Activated B cell treated with CpG ODN at 0.5 μM for 24 hours (primary cell): ENCODE measurements at places on chromosomes 1 and 21.

DNA sequence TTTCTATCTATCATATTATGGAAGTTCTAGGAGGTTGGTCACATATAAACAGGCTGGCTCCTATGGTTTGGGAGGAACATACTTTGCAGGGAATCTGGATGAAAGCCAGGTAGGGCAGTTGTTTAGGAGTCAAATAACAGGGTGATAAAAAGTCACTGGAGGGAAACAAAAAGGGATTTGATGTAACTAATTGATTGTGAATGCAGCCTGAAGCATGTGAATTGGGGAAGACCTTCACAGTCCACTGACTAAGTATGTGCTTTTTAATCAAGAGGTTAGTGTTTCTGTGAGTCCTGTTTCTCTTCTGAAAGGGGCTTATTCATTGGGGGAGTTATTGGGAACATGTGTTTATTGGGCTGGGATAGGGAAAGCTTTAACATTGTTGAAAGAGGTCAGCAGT lies 41.3 kb downstream of the HMCN1 start:
- no peak for DNase-seq

DNA sequence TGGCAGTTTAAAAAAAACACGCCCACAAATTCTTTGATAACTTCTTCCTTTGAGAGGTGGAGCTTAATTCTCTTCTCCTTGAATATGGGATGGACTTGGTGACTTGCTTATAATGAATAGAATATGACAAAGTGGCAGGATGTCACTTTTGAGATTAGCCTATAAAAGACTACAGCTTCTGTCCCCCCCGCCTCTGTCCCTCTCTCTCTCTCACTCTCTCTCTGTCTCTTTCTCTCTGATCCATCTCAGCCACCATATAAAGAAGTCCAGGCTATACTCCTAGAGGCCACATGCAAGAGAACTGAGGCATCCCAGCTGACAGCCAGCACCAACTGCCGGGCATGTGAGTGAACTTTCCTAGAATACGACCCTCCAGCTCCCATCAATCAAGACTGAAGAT lies 7.7 kb upstream of the DMBX1 start:
- no peak for DNase-seq

- no peak for DNase-seq
Observed at GRCh38 chr1:172270605-172271004, 149.9 kb upstream of the C1orf105 start.

DNA sequence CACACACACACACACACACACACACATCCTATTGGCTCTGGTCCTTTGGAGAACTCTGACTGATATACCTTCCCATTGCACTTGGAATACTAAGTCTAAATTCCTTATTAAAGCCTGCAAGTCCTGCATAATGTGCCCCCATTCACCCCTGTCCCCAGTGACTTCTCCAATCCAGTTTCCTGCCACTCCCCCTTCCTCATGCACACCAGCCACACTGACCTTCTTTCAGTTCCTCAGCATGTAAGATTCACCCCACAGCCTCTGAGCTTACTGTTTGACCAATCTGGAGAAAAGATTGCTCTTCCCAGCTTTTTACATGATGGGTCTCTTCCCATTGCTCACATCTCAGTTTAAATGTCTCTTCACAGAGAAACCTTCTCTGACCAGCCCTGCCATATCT lies 146.6 kb downstream of the TBX15 start:
- no peak for DNase-seq

- DNase-seq = no peak
Observed at GRCh38 chr1:147833231-147833860, 69.2 kb upstream of the GJA8 start.

- no peak for DNase-seq
Observed at GRCh38 chr1:168396940-168397684, 116.4 kb downstream of the TBX19 start.

DNA sequence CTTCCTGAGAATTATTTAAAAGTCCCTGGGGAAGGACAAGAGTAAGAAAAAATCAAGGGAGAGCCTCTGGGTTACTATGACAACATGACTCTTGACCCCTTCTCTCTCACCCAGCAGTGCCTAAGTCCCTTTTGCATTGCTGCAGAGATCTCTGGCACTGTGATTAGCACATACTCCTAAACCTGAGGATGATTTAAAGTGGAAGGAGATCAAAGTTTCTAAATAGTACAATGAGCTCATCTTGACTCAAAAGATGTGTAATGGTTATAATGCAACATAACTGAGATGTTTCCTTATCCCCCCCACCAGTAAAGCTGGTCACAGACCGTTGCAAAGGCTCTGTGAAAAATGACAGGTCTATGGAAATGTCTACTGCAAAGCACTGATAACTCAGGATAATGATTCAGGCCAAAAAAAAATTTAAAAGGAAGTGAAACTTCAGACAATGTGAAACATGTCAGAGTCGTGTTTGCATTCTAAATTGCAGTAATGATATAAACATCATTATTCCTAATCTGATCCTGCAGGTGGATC lies 519.2 kb downstream of the KIF26B start:
- DNase-seq = no peak

GRCh38 chr1:201500670-201501120 lies 6.2 kb downstream of the CSRP1 start:
- DNase-seq = no peak

DNA sequence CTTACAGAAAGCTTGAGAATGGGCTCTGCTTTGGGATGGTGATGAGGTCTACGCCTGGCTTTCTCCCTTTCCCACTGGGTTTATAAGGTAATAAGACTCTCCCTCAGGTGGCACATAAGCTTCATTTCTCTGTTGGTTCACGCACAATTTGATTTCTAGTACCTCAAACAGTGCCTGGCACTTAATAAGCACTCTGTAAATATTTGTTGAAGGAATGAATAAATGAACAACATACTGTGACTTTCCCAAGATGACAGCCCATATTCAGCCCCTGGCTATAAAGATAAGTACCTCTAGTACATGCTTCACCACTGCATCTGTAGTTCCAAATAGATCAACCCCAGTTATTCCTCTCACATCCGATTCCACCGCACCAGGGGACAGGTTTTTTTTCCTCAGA lies 17.8 kb downstream of the COPA start:
- no peak for DNase-seq

DNA sequence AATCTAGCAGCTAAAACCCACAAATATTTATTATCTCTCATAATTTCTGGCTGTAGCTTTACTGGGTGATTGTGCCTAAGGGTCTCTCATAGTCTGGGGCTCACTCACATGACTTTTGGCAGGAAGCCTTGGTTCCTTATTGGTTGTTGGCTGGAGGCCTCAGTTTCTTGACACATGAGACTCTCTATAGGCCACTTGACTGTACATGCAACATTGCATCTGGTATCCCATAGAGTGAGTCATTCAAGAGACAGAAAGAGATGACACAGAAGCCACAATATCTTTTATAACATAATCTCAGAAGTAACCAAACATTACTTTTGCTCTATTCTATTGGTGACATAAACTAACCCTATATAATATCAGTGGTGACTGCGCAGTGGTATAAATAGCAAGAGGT lies 128.5 kb upstream of the HNRNPU start:
- DNase-seq = no peak

DNA sequence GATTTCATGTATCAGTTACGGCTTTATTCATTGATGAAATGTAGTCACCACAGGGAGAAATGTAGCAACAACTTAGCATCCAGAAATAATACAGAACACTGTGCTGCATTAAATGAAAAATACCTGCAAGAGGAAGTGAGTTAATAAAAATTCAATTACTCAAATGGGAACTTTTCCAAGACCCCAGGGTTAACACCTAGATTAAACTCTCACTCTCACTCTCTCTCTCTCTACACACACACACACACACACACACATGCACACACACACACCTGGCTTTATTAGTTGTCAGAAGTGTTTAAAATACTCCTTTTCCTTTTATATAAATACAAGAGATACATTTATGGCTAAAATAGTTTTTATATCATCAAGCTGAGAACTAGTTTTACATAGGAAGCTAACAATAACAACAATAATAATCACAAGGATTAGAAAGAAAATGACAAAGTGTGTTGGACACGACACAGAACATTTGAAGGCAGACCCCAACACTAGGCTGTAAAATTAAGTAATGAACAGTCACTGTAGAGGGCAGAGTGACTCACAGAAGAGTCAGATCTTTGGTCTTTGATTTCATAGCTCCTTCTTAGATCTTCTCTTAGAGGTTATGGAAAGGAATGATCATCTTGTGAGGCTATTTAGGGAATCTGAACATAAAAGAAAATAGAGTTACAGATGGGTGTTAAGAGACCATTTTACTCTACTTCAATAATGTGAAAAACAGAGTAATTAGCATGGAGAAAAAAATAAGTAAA lies 1266.0 kb upstream of the ADGRL2 start:
- DNase-seq = no peak

DNA sequence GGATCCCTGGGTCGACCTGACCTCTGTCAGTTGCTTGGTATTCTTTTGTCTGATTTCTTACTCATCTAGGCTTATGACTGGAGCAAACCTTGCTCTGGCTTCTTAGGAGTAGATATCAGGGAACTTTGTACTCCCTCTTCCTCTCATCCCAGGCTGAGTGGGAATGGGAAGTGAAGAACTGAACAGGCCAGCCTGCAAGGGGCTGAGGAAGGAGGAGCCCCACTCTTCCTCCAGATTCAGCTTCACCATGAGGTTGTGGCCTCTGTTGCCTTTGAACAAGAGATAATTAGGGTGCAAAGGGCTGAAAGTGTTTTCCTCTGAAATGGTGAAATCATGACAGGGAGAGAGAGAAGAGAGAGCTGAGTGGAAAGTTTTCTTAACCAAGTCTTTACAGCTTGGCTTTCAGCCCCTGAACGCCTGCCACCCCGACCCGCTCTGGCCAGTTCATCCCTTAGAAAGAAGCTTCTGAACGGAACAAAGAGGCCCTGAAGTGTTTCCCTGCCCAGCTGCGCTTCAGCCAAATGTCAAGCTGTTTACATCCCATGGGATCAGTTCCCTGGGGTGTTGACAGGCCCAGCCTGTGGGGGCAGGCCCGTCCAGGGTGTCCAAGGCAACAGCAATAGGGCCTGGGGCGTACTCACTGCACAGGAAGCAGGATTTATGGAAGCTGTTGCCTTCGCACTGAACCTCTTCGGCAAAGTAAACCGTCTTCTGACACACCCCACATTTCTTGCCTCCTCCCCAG lies 11.2 kb downstream of the CSRP1 start:
- no peak for DNase-seq

DNA sequence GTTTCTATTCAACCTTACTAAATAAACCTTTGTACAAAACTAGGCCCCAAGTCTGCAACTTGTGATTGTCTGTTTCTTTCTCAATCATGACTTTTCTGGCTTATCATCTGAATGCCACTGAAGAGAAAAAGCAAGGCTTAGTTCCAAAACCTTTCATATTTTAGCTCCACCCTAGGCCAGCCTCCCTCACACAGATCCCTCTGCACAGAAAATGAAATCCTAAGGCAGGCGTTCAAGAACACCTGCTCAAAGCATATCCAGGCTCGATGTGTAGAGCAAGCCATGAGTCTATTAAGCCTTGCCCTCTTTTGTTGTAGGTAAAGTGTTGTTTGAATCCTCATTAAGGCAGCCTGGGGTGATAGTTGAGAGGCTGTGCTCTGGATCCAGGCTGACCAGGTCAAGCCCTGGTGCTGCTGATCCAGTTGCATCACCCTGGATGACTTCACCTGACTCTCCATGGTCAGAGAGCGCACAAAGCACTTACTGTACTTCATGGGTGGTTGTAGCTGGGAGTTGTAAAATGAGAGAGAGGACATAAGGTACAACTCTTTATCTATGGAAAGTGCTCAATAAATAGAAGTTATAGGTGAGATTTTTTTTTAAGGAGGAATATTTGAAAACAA lies 39.0 kb downstream of the FYB2 start:
- DNase-seq = no peak

- no peak for DNase-seq
Observed at GRCh38 chr1:54567961-54568360, 19.9 kb downstream of the ACOT11 start.

DNA sequence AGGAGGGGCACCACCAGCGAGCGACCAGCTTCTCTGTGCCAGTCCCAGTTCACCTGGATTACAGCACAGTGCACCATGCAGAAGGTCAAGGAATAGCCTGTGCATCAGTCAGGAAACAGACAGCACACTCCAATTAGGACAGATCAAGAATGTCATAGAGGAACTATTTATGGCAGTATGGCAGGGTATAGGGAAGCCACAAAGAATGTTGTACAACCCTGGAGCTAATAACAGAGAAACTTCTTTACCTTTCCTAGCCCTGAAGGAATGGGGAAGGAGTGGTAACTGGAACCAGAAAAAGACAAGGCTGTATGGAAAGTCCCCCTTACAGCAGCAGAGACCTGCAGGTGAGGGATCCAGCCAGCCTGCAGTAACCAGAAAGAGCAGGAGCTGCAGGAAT lies 87.8 kb upstream of the USP24 start:
- DNase-seq = no peak

DNA sequence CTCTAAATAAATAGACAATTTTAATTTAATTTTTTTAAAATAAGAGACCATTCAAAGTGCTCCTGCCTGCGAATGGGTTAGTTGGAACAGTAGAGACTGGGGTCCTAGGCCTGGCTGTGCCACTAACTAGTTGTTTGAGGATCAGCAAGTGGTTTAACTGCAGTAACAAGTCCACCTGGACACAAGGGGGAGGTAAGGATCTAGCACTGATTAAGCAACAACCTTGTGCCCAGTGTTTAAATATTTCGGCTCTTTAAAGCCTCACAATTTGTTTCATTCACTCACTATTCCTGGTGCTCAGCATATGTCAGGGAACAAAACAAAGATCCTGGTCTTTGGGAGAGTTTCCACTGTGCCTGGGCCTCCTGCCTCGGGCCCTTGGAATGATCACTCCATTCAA lies 1.6 kb upstream of the AGT start:
- DNase-seq = no peak

DNA sequence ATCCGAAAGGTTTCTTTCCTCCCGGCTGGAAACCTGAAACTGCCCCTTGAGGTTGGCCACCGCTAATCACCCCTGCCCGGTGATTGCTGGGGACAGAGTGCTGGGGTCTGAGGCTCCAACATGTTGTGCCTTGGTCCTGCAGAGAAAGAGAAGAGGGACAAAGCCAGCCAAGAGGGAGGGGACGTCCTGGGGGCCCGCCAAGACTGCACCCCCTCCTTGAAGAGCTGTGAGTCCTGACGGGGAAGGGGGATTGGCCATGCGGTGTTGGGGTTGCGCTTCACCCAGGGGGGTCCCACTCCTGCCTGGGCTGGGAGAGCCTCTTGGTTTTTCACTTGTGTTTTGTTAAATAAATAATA lies 19.5 kb downstream of the LDLRAP1 start:
- no peak for DNase-seq

- no peak for DNase-seq
Observed at GRCh38 chr1:207073906-207074820, 14.5 kb upstream of the C4BPB start.

- no peak for DNase-seq
Observed at GRCh38 chr1:235093013-235093695, 35.5 kb downstream of the TOMM20 start.

DNA sequence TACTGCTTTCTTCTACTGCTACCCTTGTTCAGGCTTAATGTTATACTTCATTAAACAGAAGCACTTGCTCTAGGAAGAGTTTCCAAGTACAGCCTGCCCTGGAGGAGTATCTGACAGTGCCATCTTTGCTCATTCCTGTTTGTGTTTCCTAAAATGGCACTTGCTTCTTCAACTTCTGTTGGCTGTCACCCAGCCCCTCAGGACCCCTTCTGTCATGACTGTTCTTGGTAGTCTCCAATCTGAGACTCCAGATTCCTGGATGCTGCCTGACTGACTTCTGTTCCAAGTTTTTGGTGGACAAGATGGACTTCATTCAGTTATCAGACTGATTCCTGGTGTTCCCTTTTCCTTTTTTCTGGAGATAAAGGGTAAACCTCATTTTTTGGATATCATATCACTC lies 104.1 kb downstream of the SLC35F3 start:
- DNase-seq = no peak

GRCh38 chr1:61808968-61809367 lies 66.7 kb downstream of the PATJ start:
- DNase-seq = no peak
